DND-41 (cell line): ENCODE measurements at places on chromosomes 6 and 20.

GRCh38 chr20:17609811-17610377, 40.0 kb downstream of the DSTN start:
- no peak for DNase-seq

- DNase-seq: no peak
Measured at GRCh38 chr6:106417572-106418147, 57.1 kb downstream of the CRYBG1 start.

- no peak for DNase-seq
Measured at GRCh38 chr6:77180326-77180725, 283.0 kb downstream of the HTR1B start.

- DNase-seq: no peak
Measured at GRCh38 chr6:56767892-56768531, 125.3 kb upstream of the DST start.

DNA sequence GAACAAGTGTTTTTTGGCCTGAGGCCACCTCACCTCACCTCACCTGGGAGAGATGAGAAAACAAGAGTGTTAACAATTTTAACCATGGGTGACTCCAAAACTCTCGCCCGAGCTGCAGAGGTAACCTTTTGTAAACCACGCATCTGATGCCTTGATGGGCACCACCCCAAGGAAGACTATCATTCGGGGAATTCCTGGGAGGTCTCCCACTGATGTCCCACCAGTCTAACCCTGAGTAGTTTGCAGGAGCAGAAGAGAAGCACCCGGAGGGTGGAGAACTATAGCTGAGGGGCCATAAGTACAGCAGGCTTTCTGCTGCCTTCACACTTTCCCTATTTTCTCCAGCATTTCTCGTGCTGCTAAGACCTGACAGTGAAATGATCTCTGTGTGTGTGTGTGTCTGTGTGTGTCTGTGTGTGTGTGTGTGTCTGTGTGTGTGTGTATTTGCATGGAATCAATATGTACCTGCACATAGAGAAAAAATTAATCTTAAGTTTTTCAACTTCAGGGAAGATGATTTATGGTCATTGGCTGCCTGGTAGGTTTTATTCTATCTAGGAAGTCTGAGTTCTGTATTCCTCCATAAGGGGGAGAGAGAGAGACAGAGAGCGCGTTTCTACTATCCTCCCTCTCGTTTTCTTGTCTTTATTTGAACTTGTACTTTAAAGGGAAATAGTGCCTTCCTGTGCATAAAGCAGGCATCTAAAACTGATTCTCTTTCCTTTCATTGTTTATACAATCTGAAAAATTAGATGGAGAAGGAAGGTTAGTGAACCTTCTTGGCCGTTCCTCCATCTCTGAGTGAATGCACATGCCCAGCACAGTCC, 75.8 kb downstream of the CAP2 start:
- no peak for DNase-seq

- no peak for DNase-seq
Measured at GRCh38 chr6:142189057-142189456, 42.0 kb downstream of the VTA1 start.

- DNase-seq: no peak
Measured at GRCh38 chr20:17860301-17861197, 108.0 kb downstream of the SNX5 start.

DNA sequence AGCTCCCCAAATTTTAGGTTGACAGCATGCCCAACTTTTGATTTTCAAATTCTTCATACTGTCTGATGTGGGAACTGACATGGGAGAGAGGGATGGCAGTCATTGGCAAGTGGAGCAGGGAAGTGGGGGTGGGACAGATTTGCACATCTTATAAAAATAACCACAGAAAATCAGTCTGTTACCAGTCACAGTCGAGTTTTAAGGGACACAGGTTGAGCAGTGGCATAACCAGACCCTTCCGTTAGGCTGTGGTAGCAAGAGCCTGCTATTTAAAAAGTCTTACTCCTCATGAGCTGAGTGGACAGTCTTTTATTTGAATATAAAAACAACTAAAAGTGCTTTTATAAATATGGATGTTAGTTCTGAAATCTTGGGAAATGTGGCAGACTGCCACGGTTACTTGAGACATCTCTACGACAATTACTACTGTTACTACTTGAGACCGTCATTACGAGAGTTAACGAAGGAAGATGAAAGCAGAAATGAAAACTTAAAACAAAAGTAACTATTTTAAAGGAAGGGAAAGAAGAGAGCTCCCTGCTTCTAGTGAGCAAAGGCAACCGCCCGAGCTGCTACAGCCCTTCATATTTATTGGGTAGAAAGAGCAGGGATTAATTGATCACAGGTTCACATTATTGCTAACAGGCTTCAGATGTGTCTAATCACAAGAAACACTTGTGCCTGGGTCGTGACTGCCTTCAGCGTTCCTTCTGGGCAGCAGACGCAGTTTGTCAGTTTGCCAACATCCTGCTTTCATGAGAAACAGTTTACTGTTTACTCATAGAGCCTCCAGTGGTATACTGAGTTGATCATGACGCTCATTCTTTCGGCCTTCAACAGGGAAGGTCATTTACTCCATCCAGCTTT, 71.3 kb downstream of the EFHC1 start:
- no peak for DNase-seq

- no peak for DNase-seq
Measured at GRCh38 chr20:53438368-53438767, 155.3 kb downstream of the ZNF217 start.

- peak; percentile 61 for DNase-seq
Measured at GRCh38 chr6:53301801-53302537, 46.8 kb downstream of the ELOVL5 start.

DNA sequence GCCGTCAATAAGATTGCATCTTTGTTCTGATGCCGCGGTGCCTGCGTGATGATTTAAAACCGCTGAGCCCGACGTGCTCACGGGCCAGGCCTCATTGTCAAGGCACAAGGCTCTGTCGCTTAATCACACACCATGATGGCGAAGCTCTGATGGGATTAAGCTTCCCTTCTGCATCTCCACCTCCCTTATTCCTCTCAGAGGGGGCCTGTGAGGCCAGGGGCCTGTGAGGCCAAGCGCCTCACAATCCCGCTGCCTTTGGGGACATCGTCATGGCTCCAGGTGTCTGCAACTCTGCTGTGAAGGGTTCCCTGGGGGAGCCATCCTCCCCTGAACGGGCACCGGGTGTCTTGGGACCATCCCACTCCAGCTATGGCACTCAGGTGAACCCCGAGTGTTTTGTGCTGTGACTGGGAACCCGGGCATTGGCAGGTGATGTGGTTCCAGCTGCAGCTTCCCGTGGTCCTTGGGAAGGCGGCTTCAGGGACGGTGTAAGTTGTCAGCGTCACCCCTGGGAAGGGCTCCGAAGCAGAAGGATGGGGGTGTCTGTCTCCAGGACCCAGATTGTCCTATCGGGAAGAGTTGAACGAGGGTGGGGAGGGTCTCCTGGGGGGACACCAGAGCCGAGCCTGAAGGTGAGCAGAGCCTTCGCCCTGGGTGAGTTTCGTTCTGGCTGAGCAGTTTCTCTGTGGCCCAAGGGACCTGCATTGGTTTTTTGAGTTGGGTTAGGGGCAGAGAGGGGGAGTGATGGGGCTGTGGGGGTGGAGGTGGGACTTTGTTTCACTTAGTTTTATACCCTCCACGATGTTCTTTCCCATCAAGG, 18.0 kb upstream of the BHLHE23 start:
- DNase-seq: no peak

DNA sequence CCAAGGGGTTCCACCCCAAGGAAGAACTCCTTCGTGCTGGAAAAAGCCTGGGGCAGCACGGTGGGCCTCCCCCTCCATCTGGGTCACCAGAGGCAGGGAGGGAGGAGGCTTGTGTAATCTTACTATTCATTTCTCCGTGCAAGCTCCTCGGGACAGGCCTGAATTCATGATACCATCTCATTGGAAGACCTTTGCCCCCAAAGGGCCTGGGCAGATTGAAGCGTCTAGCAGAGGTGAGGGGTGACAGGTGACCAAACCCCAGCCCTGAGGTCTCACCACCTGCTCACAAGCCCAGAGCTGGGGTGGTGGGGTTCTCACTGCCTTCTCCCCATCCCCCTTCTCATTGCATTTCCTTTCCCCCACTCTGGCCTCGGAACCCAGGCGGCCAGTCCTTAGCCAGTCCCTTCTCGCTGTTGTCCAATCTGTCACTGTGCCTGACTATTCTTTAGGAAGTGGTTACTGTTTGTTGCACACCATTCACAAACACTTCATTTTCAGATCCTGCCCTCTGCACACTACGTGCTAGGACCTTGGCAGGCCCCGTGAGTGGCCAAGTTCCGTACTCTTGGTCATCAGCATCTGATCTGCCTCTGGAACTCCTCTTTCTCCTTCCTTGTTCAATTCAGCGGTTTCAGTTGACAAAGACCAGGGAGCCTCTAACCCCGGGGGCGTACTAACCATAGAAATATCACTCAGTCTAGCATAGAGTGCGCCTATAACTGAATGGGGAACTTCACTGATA, 137.1 kb downstream of the LY86 start:
- DNase-seq: no peak

DNA sequence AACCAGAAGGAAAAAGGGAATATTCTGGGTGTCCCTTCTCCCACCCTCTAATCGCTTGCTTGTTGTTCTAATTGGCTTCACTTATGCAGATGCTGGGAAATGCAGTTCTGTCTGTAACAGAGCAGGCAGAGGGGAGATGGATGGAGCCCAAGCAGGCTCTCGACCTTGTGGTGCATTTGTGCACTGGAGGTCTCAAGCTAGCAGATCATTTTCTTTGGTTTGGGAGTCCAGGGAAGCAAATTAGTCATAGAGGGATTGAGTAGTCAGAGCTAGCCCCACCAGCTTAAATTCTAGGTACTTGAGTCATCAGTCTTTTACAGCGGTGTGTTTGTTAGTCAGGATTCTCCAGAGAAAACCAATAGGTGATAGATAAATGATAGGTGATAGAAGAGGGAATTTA, 234.7 kb upstream of the ECI2 start:
- DNase-seq: no peak

DNA sequence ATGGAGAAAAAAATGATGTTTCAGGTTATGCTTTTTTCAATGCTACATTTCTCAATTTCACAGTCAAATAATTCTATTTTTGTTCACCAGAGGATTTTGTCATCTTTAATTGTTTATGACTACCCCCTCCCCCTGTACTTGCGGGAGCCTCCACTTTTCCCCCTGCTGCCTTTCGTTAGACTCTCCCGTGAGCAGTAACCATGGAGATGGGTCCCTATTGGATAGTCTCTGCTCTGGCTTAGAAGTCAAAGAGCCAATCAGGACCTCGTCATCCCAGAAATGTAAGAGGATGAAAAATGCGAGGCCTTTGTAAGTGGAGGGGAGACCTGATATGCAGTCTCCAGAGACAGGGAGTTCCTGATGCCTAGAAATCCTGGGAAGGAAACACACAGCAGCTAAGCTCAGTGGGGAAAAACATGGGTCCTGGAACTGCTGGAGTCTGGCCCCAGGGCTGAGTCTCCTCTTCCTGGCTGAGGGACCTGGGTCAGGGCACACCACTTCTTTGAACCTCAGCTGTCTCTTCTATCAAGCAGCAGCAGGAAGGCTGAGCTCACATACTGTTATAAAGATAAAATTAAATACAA, 298.7 kb downstream of the TSHZ2 start:
- no peak for DNase-seq

DNA sequence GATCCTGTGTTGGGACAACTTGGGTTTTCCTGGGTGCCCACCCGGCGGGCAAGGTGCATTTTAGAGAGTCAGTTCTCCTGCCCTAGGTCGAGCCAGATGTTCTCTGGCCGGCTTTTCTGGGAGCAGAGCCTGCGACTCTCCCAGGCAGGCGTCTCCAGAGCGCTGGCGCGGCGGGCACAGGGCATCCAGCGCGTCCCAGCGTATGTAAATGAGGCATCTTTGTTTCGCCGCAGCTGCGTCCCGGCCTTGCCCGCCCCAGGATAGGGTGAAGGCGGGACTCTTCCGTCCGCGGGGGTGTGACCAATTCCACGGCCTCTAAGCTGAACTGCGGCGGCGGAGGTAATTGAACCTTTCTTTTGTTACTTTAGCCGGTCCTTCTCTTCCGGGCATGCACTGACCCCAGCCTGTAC, 9.1 kb downstream of the GRIK2 start:
- DNase-seq: no peak

- DNase-seq: no peak
Measured at GRCh38 chr20:14929388-14929787, 592.0 kb upstream of the FLRT3 start.

- DNase-seq: no peak
Measured at GRCh38 chr6:37205997-37206340, 36.0 kb downstream of the PIM1 start.

- no peak for DNase-seq
Measured at GRCh38 chr6:154604119-154604518, 93.6 kb upstream of the CNKSR3 start.

GRCh38 chr6:49515485-49516146, 15.9 kb downstream of the GLYATL3 start:
- DNase-seq: no peak

GRCh38 chr20:9068841-9069663, at the start of gene PLCB4:
TSS of gene PLCB4 (plus strand) at chr20:9069087. CDS start at chr20:9307815, 238,728 bp downstream.
- peak; percentile 46 for DNase-seq

- DNase-seq: no peak
Measured at GRCh38 chr6:1610497-1611321, 994 bp downstream of the FOXC1 start.

DNA sequence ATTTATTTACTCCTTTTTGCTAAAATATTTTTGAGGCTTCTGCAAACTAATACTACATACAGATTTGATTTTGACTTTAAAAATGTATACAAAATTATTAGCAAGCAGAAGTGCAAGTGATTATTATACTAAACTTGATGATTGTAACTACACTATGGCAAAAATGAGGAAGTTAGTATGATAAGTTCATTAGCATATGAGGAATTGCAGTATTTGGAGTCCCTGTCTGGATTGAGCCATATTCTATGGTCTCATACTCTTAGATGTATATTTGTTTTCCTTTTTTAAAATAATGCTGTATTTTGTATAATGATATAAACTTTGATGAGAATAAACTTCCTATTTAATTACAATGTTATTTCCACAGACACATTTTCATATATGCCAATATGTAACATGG, 13.9 kb downstream of the CRISP3 start:
- no peak for DNase-seq

DNA sequence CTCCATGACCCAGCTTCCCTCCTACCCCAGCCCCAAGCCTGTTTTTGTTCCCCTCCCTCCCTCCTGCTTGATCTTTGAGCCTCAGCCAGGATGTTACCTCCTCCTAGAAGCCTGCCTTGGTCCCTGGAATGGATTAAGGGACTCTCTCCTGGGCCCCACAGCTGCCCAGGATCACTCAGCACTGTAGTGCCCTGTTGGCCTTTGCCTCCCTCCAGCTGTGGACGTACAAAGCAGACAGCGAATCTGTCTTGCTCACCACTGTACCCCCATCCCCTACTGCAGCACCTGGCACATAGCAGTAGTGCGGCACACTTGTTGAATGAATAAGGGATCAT, 11.8 kb upstream of the FAM110A start:
- DNase-seq: no peak
